HEK293T (cell line): ENCODE measurements at places on chromosomes 4 and X.

GRCh38 chr4:122731676-122732075 is 828 bp upstream of the BBS12 start:
- no peak for DNase-seq

GRCh38 chrX:153530411-153531129 is 13.1 kb downstream of the ATP2B3 start:
- no peak for DNase-seq

GRCh38 chr4:81470456-81471297 is 1.0 kb downstream of the RASGEF1B start:
- peak; percentile 39 for DNase-seq

DNA sequence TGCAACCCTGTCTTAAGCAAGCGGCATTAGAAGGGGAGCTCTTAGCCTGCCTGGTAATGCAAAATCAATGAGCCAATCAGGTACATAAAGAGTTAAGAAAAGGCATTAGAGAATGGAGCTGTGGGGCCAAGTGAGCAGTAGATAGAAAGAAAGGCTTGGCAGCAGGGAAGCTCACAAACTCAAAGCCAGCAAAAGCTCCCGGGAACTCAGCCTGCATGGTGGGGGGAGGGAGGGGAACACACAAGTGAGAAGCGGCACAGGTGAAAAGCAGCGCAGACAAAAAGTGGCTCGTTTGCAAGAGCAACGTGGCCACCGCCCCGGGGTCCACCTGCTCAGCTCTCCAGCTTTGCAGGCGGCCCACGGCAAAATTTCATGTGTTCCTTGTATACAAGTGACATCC is 818.5 kb downstream of the FAM133A start:
- no peak for DNase-seq

GRCh38 chrX:105701310-105702052 is 120.9 kb upstream of the NRK start:
- DNase-seq: peak; percentile 7
